ENCODE measurements at places on chromosomes 4 and X. TPM values are rescaled to one million over a fixed set of nuclear protein-coding genes. Genes with fewer than 3 reads are reported as not detected.

SYN1 gene
- 0.37 TPM for total RNA-seq

- no peak overlapping the region for H3K4me3 ChIP-seq
- no peaks in the 10 kb centered on the region for H3K36me3 ChIP-seq
Measured at GRCh38 chr4:86640469-86640868, 46.4 kb downstream of the PTPN13 start.

- H3K27ac ChIP-seq = no peak overlapping the region
- peaks cover 2% of the 10 kb centered on the region for H3K27me3 ChIP-seq
- H3K36me3 ChIP-seq = no peaks in the 10 kb centered on the region
- no peak for DNase-seq
- H3K4me3 ChIP-seq = no peak overlapping the region
Measured at GRCh38 chr4:85901500-85901899, 426.6 kb downstream of the ARHGAP24 start.

- peaks cover 9% of the 10 kb centered on the region for H3K36me3 ChIP-seq
- H3K4me3 ChIP-seq = no peak overlapping the region
- DNase-seq = no peak
- H3K27ac ChIP-seq = no peak overlapping the region
Measured at GRCh38 chr4:185238215-185238681, 28.9 kb downstream of the SNX25 start.

GRCh38 chr4:22625311-22625710, 67.4 kb upstream of the GBA3 start:
- H3K27me3 ChIP-seq = no peaks in the 10 kb centered on the region
- no peak for DNase-seq
- no peaks in the 10 kb centered on the region for H3K36me3 ChIP-seq
- no peaks in the 10 kb centered on the region for H3K4me1 ChIP-seq

Measured in activated naive CD8-positive, alpha-beta T cell treated with anti-CD3 and anti-CD28 coated beads, Interleukin-2, amount 10 ng/mL, durations not matched to agents 7 days and 5 days (primary cell).